Activated CD4-positive, CD25-positive, alpha-beta regulatory T cell (primary cell): ENCODE measurements at places on chromosomes 11 and 22.

GRCh38 chr11:99419991-99420390, 399.2 kb downstream of the CNTN5 start:
- DNase-seq: no peak

- DNase-seq: no peak
Observed at GRCh38 chr11:1281326-1281973, 28.0 kb downstream of the TOLLIP start.

- no peak for DNase-seq
Observed at GRCh38 chr11:96090711-96091110, 166.8 kb upstream of the MTMR2 start.

DNA sequence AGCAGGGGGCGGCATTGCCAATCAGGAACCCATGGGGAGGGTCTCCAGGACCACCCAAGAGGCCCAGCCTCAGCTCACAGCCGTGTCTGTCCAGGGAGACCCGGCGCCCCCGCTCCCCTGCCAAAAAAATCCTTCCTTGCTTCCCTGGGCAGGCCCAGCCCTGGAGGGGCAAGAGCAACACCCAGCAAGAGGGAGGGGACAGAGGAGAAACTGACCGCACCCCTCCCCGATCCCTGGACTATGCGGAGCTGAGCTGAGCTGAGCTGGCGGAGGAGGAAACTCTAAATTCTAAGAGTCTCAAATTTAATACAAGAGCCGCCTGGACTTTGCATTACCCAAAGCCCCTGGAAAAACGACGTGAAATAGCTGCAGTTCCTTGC, 52.0 kb upstream of the SHISAL1 start:
- no peak for DNase-seq

- DNase-seq: no peak
Observed at GRCh38 chr11:69922596-69923111, 103.4 kb upstream of the FGF3 start.

- DNase-seq: no peak
Observed at GRCh38 chr11:58629857-58630256, 7.4 kb downstream of the CNTF start.
